ENCODE measurements at places on chromosomes 5 and 9.
A peak's percentile ranks its signal among the peaks of the same experiment; 100 is the strongest.

DNA sequence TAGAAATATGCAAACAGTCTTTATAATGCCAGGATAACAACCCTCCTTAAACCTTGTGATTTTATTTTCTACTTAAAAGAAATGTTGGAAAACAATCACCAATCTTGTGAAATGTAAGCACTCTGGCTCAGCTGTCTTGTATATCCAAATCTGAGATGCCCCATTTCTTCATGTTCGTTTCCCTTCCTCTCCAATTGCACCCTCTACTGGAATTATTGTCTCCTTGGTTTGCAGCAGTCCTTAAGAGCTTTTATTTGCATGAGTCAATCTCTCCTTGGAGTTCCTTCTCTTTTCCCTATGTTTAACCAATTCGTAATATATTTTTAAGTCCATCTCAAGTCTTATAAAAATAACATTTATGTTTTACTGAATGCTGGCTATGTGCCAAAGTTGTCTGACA, 362.0 kb upstream of the CDH10 start:
- no peak for DNase-seq

DNA sequence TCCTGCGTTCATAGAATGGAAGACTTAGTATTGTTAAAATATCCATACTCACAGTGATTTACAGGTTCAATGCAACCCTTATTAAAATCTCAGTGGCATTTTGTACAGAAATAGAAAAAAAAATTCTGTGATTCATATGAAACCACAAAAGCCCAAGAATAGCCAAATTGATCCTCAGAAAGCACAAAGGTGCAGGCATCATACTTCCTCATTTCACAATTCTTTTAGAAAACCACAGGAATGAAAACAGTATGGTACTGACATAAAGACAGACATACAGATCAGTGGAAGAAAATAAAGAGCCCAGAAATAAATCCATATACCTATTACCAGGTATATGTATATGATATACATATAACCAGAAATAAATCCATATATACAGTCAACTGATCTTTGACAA, 86.8 kb upstream of the MEGF10 start:
- no peak for DNase-seq

GRCh38 chr9:2524601-2525000, 97.0 kb upstream of the VLDLR start:
- DNase-seq: no peak

DNA sequence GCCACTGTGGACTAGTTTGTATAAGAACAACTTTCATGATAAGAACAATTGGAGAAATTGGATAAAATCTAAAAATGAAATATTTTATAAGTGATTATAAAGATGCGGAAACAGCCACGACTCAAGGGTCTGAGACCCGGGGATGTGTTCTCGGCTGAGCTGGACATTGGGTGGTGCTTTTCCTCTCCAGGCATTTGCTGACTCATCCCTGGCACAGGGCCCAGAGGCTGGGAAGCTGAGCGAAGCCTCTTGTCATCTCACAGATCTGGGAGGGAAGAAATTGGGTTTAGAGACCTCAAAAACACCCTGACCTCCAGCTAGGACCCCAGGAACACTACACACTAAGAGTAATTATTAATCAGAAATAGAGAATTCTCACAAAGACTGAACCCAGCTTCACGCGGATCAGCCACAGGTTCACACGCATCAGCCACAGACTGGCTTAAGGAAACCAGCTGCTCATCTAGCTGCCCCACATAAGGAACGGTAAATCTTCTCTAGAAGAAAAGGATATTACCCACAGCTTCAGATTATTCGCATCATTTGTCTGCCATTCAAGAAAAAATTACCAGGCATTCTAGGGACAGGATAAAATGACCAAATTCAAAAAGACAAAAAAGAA, 2.8 kb upstream of the OR2V1 start:
- no peak for DNase-seq

- no peak for DNase-seq
These were observed 91.2 kb downstream of the MTRR start for GRCh38 chr5:7960142-7960541.

- DNase-seq: no peak
These were observed 313.0 kb downstream of the CETN3 start for GRCh38 chr5:90096415-90097081.

GRCh38 chr9:115590011-115590410, 472.1 kb upstream of the TNC start:
- no peak for DNase-seq

- peak; percentile 70 for DNase-seq
These were observed at the start of gene GLRX for GRCh38 chr5:95822542-95823181. Gene GLRX, minus strand, starts transcription at chr5:95822726. Its CDS starts 64 bp downstream, at chr5:95822662.

GRCh38 chr5:4054092-4054491, 458.5 kb downstream of the IRX1 start:
- no peak for DNase-seq

- no peak for DNase-seq
These were observed 18.5 kb downstream of the FOCAD start for GRCh38 chr9:20702570-20702969.

- peak; percentile 35 for DNase-seq
These were observed 50.9 kb upstream of the SUSD3 start for GRCh38 chr9:93007529-93008058.

Measured in activated CD8-positive, alpha-beta memory T cell treated with anti-CD3 and anti-CD28 coated beads for 24 hours (primary cell).